ENCODE measurements at places on chromosomes 12 and 14. TPM values are rescaled to one million over a fixed set of nuclear protein-coding genes. Genes with fewer than 3 reads are reported as not detected.

- no peak for DNase-seq
These were observed 70.9 kb downstream of the KITLG start for GRCh38 chr12:88509347-88509746.

The EIF2S3B gene
- total RNA-seq, result 1.1 TPM

DNA sequence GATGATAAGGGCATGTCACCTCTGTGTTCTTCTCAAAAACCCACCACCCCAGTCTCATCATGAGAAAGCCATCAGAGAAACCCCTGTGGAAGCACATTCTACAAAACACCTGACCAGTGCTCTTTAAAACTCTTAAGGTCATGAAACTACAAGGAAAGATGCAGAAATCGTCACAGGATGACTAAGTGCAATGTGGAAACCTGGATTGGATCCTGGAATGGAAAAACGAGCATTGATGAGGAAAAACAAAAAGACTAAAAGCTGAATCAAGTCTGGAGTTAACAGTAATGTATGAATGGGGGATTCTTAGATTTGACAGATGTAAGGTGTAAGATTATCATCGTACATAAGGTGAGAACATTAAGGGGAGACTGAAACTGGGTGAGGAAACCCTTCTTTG, 211.0 kb downstream of the TBX5 start:
- no peak for DNase-seq

The LRP10 gene
- total RNA-seq, result 52.4 TPM

- no peak for DNase-seq
These were observed 65.4 kb downstream of the FZD10 start for GRCh38 chr12:130227641-130228040.

- no peak for DNase-seq
These were observed 7.8 kb downstream of the AKT1 start for GRCh38 chr14:104787736-104788135.

The KRT79 gene
- not detected for total RNA-seq

- no peak for DNase-seq
These were observed 60.4 kb downstream of the TTC9 start for GRCh38 chr14:70702161-70702560.

DNA sequence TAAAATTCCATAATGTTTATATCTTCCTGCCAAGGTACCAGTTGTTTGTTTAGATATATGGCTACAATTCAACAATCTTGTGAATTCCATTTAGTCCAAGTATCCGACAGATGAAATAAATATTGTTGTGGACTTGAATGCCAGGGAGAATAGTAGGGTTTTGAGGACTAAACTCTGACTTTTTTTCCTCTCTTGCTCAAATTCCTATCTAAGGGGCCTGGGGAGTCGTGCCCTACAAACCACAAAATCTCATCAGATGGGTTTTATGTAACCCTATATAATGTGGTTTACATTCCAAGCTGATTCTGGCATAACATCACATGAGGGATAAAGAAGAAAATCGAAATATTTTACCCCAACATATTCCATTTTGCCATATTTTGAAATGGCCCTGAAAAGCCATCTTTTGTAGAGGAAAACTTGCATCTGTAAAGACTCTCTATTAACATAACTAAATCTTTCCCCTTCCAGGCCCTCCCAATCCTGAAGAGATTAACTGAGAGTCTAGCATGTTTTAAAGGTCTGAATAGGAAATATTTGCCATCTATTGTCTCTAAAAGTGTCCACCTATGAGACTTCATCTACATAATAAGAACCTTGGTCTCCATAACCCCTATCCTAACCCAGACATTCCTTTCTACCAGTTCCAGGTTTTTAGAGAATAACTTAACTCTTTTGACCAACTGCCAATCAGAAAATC, 184.7 kb upstream of the KITLG start:
- DNase-seq, result no peak

DNA sequence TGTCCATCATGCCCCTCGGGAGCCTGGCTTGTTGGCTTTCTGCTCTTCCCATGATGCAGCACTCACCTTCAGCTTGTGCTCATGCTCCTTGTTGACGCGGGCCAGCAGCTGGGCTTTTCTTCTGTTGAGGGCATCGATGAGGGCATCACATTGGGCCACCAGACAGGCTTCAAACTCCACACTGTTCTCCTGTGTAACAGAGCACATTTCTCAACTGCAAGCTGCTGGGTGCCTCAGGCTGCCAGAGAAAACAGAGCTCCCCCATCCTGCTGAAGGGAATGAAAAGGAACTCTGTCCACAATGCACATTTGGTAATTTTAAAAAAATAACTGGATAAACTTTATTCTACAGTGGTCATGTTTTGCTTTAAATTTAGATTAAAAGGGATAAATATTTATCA, 72.1 kb downstream of the TRIM9 start:
- no peak for DNase-seq

- no peak for DNase-seq
These were observed 61.4 kb upstream of the ESRRB start for GRCh38 chr14:76314521-76315034.

The TAS2R46 gene
- total RNA-seq, result 1.6 TPM

- DNase-seq, result no peak
These were observed 12.9 kb downstream of the C14orf93 start for GRCh38 chr14:22996768-22997654.

The DHH gene
- 0.71 TPM for total RNA-seq

- no peak for DNase-seq
These were observed 990.2 kb upstream of the ATXN7L3B start for GRCh38 chr12:73547421-73547820.

All from CD4-positive, alpha-beta T cell (primary cell).